ENCODE measurements at places on chromosomes 7 and 10. TPM values are rescaled to one million over a fixed set of nuclear protein-coding genes. Genes with fewer than 3 reads are reported as not detected.
A peak's percentile ranks its signal among the peaks of the same experiment; 100 is the strongest.

DNA sequence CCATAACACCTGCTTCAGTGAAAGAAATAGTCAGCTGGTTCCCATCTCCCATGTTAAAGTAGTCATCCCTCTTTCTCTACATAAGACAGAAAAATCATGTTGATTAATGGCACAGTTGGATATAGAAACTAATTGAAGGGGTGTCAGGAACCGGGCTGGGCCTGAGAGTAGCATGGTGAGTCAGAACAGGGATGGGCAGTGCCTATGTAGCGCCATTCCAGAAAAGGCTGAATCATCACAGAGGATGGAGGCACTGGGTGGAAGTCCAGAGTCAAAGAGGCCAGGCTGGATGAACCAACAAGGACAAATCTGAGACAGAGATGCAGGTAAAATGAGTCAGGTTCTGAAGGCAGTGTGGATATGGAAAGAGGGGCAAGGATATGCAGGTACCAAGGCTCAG lies 201.2 kb downstream of the LHFPL3 start:
- no peak overlapping the region for H3K4me3 ChIP-seq
- no peak overlapping the region for H3K27ac ChIP-seq
- H3K36me3 ChIP-seq = no peaks in the 10 kb centered on the region
- no peak for DNase-seq

DNA sequence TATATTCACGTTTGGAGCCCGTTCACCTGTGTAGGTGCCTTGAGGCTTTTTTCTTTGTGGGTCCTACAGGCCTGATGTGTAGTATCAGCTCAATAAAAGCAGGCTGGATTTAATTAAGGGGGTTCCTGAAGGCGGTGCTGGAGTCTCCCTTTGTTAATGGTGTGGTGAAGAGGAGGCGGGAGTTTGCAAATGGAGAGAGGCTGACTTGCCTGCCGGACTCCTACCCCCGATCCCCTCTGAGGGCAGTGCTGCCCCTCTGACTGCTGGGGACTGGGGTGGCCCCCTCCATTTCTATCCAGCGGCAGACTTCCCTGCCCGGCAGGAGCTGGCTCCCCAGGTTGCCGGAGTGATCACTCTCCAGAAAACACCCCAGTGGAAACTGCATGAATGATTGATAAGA lies 45.1 kb downstream of the ZMIZ1 start:
- H3K4me3 ChIP-seq = no peak overlapping the region
- peak overlapping the region; percentile 78 for H3K27ac ChIP-seq
- no peak for DNase-seq
- H3K4me1 ChIP-seq = peaks cover 22% of the 10 kb centered on the region
- H3K27me3 ChIP-seq = no peaks in the 10 kb centered on the region

DNA sequence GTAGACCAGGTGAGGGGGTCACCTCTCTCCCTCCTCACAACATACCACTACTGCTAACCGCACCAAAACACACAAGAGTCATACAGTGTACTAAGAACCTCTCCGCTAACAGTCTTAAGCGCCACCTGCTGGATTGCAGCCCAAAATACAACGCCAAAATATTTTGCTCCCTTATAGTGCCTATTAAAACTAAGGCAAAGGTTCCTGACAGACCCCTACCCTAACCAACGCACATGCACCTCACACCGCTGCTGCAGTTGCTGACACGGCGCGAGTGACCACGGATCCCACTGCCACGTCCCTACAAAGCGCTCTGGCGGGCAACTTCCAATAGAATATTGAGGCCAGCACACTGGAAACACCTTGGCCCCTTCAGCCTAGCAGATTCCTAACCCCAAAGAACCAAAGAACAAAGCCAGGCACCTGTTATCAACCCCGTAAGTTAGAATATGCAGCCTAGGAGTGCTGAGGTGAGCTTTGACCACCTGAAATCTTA lies 563.6 kb upstream of the SEMA3D start:
- H3K4me3 ChIP-seq = no peak overlapping the region
- H3K36me3 ChIP-seq = no peaks in the 10 kb centered on the region
- H3K27ac ChIP-seq = no peak overlapping the region
- H3K4me1 ChIP-seq = no peaks in the 10 kb centered on the region
- H3K27me3 ChIP-seq = no peaks in the 10 kb centered on the region

GRCh38 chr10:104052431-104052830 lies 33.2 kb downstream of the COL17A1 start:
- no peaks in the 10 kb centered on the region for H3K27me3 ChIP-seq
- H3K27ac ChIP-seq = no peak overlapping the region
- DNase-seq = no peak
- no peak overlapping the region for H3K4me3 ChIP-seq

GRCh38 chr7:80900583-80901576 lies 18.0 kb downstream of the SEMA3C start:
- DNase-seq = no peak
- H3K4me1 ChIP-seq = peaks cover 3% of the 10 kb centered on the region
- peak overlapping the region; percentile 62 for H3K27ac ChIP-seq
- no peaks in the 10 kb centered on the region for H3K27me3 ChIP-seq

GRCh38 chr7:46576950-46577349 lies 655.9 kb upstream of the IGFBP3 start:
- no peaks in the 10 kb centered on the region for H3K4me1 ChIP-seq
- no peaks in the 10 kb centered on the region for H3K36me3 ChIP-seq
- H3K27ac ChIP-seq = no peak overlapping the region

Gene AS3MT
- total RNA-seq = 2.1 TPM

Gene CTNNA3
- total RNA-seq = 6.9 TPM
